Placental epithelial cell (primary cell): ENCODE measurements at places on chromosomes 5 and 9. TPM values are rescaled to one million over a fixed set of nuclear protein-coding genes. Genes with fewer than 3 reads are reported as not detected.

FBLL1 gene
- 0.33 and 0.79 TPM in 2 replicates for total RNA-seq

SPACA9 gene
- total RNA-seq = 1.4 and 5.5 TPM in 2 replicates

NIPAL4 gene
- not detected in 2 replicates for total RNA-seq

FUT7 gene
- not detected in 2 replicates for total RNA-seq

PCDHGB7 gene
- 1.8 and 7.5 TPM in 2 replicates for total RNA-seq

TMED7 gene
- 82.1 and 209 TPM in 2 replicates for total RNA-seq

LNPEP gene
- total RNA-seq = 40.0 and 71.5 TPM in 2 replicates

DAB2 gene
- 21.1 and 26.3 TPM in 2 replicates for total RNA-seq

SPOCK1 gene
- total RNA-seq = 1.6 and 2.4 TPM in 2 replicates

PCDHGB3 gene
- 3.1 and 5.9 TPM in 2 replicates for total RNA-seq

FUBP3 gene
- total RNA-seq = 34.2 and 34.5 TPM in 2 replicates

LIFR gene
- total RNA-seq = 3.9 and 4.0 TPM in 2 replicates

WDR38 gene
- not detected in 2 replicates for total RNA-seq

OLFML2A gene
- 8.6 and 14.9 TPM in 2 replicates for total RNA-seq

GABRB2 gene
- under 0.01 and 0.39 TPM in 2 replicates for total RNA-seq

LCN15 gene
- total RNA-seq = not detected in 2 replicates

SEMA6A gene
- total RNA-seq = under 0.01 and 0.39 TPM in 2 replicates

SCGB3A2 gene
- 1.2 TPM in 1 of 2 replicates, not detected in the other for total RNA-seq

GPX8 gene
- 101 and 120 TPM in 2 replicates for total RNA-seq

LHFPL2 gene
- total RNA-seq = 24.1 and 24.3 TPM in 2 replicates

PCDHGB2 gene
- 0.33 and 2.4 TPM in 2 replicates for total RNA-seq

ARHGEF28 gene
- 0.33 and 1.2 TPM in 2 replicates for total RNA-seq

ISL1 gene
- total RNA-seq = 0.79 TPM in 1 of 2 replicates, not detected in the other

TMEM171 gene
- 0.39 and 3.1 TPM in 2 replicates for total RNA-seq

ADAMTS12 gene
- 3.9 and 8.2 TPM in 2 replicates for total RNA-seq

EQTN gene
- 0.22 and 0.39 TPM in 2 replicates for total RNA-seq

PPIC gene
- total RNA-seq = 44.5 and 49.1 TPM in 2 replicates

PTGES gene
- total RNA-seq = 309 and 422 TPM in 2 replicates

RFESD gene
- 2.5 and 3.9 TPM in 2 replicates for total RNA-seq

RNF224 gene
- total RNA-seq = 0.76 and 2.0 TPM in 2 replicates

LVRN gene
- total RNA-seq = under 0.01 TPM in 1 of 2 replicates, not detected in the other

TCF7 gene
- total RNA-seq = 0.76 and 2.4 TPM in 2 replicates

CNTNAP3 gene
- 21.3 and 94.2 TPM in 2 replicates for total RNA-seq

APBA1 gene
- 6.7 and 15.3 TPM in 2 replicates for total RNA-seq

SPATA31C1 gene
- total RNA-seq = not detected in 2 replicates

SYK gene
- under 0.01 and 0.33 TPM in 2 replicates for total RNA-seq

TSSK1B gene
- total RNA-seq = 0.79 TPM in 1 of 2 replicates, not detected in the other

FOXD4L6 gene
- total RNA-seq = 0.39 TPM in 1 of 2 replicates, not detected in the other

HK3 gene
- under 0.01 TPM in 1 of 2 replicates, not detected in the other for total RNA-seq
